ENCODE measurements at places on chromosomes 7 and 10.

- peak; percentile 52 for DNase-seq
Observed at GRCh38 chr10:70053218-70053840, 683 bp downstream of the MACROH2A2 start.

GRCh38 chr7:132515181-132515580, 61.1 kb downstream of the PLXNA4 start:
- no peak for DNase-seq

DNA sequence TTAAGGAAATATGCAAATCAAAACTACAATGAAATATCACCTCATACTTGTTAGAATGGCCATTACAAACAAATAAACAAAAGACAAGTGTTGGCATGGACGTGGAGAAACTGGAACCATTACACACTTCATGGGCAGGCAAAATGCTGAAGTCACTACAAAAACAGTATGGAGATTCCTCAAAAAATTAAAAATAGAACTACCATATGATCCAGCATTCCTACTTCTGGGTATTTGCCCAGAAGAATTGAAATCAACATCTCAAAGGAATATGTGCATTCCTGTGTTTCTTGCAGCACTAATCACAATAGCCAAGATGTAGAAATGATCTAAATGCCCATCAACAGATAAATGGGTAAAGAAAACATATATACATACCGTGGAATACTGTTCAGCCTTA, 83.6 kb downstream of the NRCAM start:
- DNase-seq = no peak

DNA sequence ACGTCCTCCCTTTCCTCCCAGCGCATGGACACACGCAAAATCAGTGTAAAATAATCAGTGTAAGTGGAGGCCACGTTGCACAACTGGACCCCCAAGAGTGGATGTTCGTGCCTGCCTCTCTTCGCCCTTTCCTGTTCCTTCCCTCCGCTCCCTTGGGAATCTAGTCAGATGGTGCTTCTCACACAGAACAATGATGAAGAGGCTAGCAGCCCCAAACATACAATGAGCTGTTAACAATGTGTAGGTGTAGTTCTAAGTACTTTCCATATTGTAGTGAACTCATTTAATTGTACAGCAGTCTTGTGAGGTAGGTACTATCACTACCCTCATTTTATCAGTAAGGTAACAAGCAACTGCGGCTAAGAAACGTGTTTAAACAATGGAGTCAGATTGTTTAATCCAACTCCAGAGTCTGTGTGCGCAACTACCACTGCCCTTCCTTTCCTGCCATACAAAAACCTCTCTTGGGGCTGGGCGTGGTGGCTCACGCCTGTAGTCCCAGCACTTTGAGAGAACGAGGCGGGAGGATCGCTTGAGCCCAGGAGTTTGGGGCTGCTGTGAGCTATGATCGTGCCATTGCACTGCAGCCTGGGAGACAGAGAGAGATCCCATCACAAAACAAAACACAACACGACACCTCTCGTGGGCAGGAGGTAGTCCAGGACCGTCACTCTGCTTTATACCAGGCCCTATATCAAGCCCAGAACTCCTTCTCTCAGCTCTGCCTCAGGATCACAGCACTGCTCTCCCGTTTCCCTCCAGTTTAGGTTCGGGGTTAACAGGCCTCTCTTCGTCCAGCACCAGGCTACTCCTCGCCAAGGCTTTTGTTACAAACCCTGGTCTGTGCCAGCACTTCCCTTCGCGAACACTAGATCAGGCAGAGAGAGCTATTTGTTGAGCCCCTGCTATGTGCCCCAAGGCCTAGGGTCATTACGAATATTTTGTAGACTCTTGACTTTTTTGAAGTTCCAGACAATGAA, 1.1 kb downstream of the FKBP9 start:
- peak; percentile 66 for DNase-seq

DNA sequence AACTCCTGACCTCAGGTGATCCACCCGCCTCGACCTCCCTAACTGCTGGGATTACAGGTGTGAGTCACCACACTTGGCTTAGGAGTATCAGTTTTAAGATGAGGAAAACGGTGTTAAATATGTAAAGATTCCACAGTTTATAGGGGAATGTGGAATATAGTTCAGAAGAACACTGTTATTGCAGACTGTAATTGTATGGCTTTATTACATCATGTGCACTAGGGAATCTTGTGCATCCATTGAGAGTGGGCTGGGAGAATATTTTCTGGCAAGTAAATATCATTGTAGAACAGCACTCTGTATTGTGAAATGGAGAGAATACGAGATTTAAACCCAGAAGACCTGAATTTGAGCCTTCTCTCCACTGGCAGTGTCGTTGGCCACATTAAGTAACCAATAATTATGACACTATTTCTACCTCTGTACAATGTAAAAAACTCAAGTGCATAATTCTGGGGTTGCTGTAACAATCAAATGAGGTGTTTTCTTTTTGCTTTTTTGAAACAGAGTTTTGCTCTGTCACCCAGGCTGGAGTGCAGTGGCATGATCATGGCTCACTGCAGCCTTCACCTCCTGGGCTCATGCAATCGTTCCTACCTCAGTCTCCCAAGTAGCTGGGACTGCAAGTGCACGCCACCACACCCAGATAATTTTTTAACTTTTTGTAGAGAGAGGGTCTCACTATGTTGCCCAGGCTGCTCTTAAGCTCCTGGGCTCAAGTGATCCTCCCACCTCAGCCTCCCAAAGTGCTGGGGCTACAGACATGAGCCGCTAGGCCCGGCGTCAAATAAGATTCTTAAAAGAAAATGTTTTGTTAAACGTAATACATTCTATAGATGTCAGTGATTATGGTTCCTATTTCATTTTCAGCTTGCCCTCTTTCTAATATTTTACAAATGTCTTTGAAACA, 12.0 kb upstream of the PARD3 start:
- DNase-seq = no peak

DNA sequence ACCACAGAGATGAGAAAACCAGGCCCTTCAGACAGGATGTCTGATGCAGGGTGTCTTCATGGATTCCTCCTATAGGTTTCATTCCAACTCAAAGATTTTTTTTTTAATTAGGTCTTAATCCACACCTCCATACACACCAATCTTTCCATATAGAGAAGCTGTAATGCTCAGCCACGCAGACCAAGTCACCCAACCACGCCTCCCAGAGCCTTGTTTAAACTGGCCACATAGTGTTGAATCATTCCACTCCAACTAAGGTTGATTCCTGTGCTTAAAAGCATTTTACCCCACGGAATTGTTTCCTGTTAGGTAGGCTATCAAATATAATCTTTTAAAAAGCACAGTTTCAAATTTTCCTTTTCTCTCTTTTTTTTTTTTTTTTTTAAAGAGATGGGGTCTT, 153.6 kb downstream of the TYW1B start:
- no peak for DNase-seq

- DNase-seq = peak; percentile 35
Observed at GRCh38 chr7:98210513-98211220, 572 bp upstream of the BHLHA15 start.

DNA sequence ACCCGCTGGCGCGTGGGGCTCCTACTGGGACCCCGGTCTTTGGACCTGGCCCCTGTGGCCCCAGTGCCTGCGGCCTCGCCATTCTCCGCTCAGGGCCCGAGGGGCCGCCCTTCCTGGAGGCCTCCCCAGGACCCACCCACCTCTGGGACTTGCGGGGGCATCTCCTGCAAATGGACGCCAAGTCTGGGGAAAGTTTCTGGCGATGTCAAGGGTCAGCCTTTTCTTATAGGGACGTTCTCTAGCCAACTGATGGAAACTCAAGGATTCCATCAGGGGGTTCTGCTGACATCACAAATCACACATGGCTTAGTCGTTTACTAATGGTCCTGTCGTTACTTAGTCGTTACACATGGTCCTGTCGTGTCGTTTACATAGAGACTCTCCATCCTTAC, 57.7 kb upstream of the RHOBTB1 start:
- DNase-seq = no peak

- peak; percentile 85 for DNase-seq
Observed at GRCh38 chr7:43758029-43758821, at the start of gene BLVRA. BLVRA (plus strand) TSS chr7:43758680; CDS start chr7:43771159, 12,479 bp downstream.

All from left ventricle myocardium superior (tissue), 1 donor.